Fibroblast of upper back skin (primary cell): ENCODE measurements at places on chromosomes 3 and 15.
A peak's percentile ranks its signal among the peaks of the same experiment; 100 is the strongest.

DNA sequence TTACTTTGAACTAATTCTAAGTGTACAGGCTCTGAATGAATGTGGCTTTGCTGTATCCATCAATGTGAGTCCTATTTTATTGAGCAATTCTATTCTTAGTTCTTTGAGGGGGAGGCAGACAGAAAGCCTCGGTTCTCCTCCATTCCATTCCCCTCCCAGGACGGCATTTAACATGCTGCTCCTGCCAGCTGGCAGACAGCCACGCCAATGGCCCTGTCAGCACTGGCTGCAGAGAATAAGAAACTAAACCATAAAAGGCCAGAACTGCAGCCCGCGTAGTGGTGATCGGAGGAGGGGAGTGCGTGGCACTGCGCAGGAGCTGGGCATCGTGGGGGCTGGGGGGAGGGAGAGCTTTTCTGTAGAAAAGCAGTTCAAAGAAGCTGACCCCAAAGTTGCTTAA lies 76.0 kb upstream of the HACD2 start:
- peak; percentile 100 for DNase-seq

GRCh38 chr15:43132830-43133429 lies 456 bp upstream of the TMEM62 start:
- DNase-seq = no peak

DNA sequence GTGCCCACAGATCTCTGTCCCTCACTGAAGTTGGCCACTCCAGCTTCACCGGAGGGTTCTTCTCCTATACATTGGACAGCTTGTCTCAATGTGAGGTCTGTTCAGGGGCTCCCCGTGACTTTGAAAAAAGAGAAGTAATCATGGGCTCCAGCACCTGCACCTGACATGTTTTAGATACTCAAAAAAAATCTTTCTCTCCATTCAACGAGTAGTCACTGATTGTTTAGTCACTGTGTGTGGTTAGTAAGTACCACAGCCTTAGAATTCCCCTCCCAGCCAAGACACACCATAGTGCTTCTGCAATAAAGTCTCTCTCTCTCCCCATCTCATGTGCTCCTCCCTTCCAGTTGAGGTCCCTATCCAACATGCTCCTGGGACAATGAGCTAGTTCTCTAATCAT lies 18.6 kb downstream of the CCR9 start:
- DNase-seq = no peak

DNA sequence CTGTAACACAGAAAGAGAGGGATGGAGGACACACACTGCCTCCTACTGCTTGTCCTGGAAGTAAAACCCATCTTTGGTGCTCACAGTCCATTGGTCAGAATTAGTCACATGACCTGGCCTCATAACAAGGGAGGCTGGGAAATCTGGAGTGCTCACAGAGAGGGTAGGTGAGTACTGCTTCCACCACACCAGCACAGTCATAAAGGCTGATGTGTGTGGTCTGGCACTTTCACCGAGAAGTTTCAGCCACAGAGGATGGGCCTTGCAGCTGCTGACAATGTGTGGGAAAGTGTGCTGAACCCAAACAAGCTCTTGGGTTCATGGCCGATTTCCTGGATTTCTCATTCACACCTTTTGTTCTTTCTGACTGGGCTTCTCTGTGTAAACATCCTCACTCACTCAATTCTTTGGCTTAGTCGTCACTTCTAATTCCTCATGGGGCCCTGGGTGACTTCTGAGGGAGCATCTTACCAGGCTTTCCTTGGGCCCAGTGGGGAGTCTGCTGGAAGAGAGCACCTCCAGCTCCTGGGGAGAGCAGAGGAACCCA lies 100.7 kb downstream of the ASB7 start:
- peak; percentile 82 for DNase-seq

- DNase-seq = no peak
These were observed 81.4 kb downstream of the CGNL1 start for GRCh38 chr15:57457726-57458125.
